Activated T-helper 17 cell treated with anti-CD3 and anti-CD28 coated beads, Interleukin-2, amount 50 U/mL, for 72 hours (primary cell): ENCODE measurements at places on chromosomes 16 and 17. TPM values are rescaled to one million over a fixed set of nuclear protein-coding genes. Genes with fewer than 3 reads are reported as not detected.

IL32 gene
- 3,603 TPM for total RNA-seq

JMJD6 gene
- 99.1 TPM for total RNA-seq

SP2 gene
- 23.7 TPM for total RNA-seq

TAC4 gene
- not detected for total RNA-seq

TOX3 gene
- total RNA-seq, result not detected

CD300LG gene
- not detected for total RNA-seq

ENKD1 gene
- 9.4 TPM for total RNA-seq

CLUH gene
- 122 TPM for total RNA-seq

CRHR1 gene
- total RNA-seq, result 0.71 TPM

NSRP1 gene
- 39.5 TPM for total RNA-seq

TEX19 gene
- 0.28 TPM for total RNA-seq

FAM171A2 gene
- 0.17 TPM for total RNA-seq

KRTAP4-4 gene
- total RNA-seq, result not detected

TNFRSF17 gene
- not detected for total RNA-seq

CCL11 gene
- not detected for total RNA-seq

TEKT5 gene
- 0.19 TPM for total RNA-seq

VKORC1 gene
- 75.3 TPM for total RNA-seq

GAA gene
- total RNA-seq, result 33.0 TPM

NPIPB6 gene
- total RNA-seq, result 5.1 TPM

PYY gene
- total RNA-seq, result not detected

ITGA2B gene
- 2.2 TPM for total RNA-seq

RAMP2 gene
- not detected for total RNA-seq

NR1D1 gene
- total RNA-seq, result 12.2 TPM

IL17C gene
- total RNA-seq, result 0.56 TPM

HASPIN gene
- 21.5 TPM for total RNA-seq

CES1 gene
- not detected for total RNA-seq

RASD1 gene
- total RNA-seq, result 1.3 TPM

CCL5 gene
- 17.2 TPM for total RNA-seq

SEC14L5 gene
- 0.61 TPM for total RNA-seq

UBN1 gene
- total RNA-seq, result 23.1 TPM

CCT6B gene
- total RNA-seq, result 0.76 TPM

GLIS2 gene
- 1.6 TPM for total RNA-seq

MYH1 gene
- total RNA-seq, result not detected

KRTAP9-2 gene
- not detected for total RNA-seq

SPHK1 gene
- total RNA-seq, result 12.4 TPM

HOXB5 gene
- not detected for total RNA-seq

KIFC3 gene
- total RNA-seq, result 1.2 TPM

GDPD1 gene
- 2.6 TPM for total RNA-seq

HOXB13 gene
- not detected for total RNA-seq

OTOP3 gene
- not detected for total RNA-seq

SDK2 gene
- total RNA-seq, result 0.19 TPM

GAS2L2 gene
- total RNA-seq, result not detected

ABCC3 gene
- total RNA-seq, result 0.40 TPM

C16orf74 gene
- not detected for total RNA-seq

SLC35G3 gene
- not detected for total RNA-seq

ASIC2 gene
- total RNA-seq, result not detected

VAT1L gene
- not detected for total RNA-seq

CBX2 gene
- total RNA-seq, result 1.6 TPM

CPSF4L gene
- total RNA-seq, result not detected

ZFP90 gene
- 26.5 TPM for total RNA-seq

CD19 gene
- total RNA-seq, result 2.1 TPM

NLRP1 gene
- total RNA-seq, result 39.9 TPM

ACSM2A gene
- not detected for total RNA-seq

QRICH2 gene
- total RNA-seq, result 2.1 TPM

PRAC2 gene
- not detected for total RNA-seq

TNP2 gene
- total RNA-seq, result not detected

NTN3 gene
- not detected for total RNA-seq

RAB37 gene
- 3.4 TPM for total RNA-seq

HEATR9 gene
- total RNA-seq, result not detected
